ENCODE measurements at places on chromosomes 7 and 10.

DNA sequence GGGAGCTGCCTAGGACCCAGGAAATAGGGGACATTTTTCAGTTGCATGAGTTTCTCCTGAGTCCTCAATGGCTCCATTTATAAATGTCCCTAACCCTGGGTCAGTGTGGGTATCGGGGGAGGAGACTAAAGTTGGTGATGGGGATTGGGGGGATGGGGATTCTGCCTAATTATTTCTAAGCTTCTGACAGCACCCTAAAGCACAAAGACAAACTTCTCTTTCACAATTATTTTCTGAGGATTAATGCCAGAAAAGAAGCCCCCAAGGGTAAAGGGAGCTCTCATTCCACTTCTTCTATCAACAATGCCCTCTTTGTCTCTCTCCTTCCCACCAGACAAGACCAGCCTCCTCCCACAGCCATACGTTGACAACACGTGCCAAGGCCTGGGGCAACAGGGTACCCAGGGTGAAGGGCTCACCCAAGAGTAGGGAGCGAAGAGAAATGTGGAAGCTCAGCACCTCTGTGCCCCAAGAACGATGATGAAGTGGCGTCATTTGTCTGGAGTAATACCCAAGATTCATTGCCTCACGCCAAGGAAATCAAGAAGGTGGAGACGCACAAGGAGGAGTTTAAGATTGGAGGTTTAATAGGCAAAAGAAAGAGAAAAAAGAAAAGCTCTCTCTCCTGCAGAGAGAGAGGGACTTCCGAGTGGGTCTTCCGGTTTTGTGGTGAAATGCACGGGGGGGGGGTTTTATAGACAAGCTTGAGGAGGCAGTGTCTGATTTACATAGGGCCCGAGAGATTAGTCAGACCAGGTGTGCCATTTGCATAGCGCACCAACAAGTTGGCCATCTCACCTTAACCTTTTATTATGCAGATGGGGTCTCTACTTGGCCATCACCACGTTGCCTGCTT is 14.4 kb upstream of the GJC3 start:
- no peak for DNase-seq

GRCh38 chr7:89798599-89798996 is 355.7 kb upstream of the STEAP1 start:
- DNase-seq = no peak

DNA sequence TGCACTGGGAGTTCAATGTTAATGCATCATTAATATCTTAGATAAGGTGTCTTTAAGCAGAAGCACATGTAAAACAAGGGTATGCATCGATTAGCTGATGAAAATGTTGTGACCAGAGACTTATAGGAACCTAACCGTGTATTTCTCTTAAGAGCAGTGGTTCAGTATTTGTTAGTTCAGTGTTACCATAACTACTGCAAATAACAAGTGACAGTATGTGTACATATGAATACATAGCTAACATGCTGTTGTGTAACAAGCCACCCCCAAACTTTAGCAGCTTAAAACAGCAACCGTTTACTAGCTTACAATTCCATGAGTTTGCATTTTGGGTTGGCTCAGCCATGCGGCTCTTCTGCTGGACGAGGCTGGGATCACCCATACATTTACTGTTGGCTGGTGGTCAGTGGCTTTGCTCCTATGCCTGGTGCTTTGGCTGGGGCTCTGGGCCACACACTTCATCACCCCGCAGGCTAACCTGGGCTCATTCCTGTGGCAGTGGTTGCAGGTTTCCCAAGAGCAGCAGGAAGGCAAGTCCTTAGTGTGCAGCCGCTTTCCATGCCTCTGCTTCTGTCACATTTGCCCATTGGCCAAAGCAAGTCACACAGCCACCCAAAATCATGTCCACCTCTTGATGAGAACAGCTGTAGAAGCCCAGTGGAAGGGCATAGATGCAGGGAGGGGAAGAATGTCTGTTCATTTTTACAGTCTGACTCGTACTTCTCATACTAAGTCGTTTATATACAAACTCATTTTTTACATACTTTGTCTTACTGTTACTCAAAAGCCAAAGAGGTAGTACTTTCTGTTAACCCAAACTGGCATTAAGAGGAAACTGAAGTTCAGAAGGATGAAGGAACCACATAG is 103.3 kb upstream of the GATA3 start:
- no peak for DNase-seq

DNA sequence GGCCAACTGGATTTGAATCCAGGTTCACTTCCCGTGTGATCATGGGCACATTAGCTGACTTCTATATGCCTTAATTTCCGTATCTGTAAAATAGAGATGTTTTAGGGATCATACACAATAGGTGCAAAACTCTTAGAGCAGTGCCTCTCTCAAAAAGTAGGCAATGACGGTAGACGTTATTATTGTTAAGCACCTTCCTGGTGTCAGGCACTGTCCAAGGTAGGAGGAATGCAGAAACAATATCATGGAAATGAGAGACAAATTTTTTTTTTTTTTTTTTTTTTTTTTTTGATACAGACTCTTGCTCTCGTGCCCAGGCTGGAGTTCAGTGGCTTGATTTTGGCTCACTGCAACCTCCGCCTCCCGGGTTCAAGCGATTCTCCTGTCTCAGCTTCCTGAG is 8.1 kb downstream of the TMEM248 start:
- no peak for DNase-seq

DNA sequence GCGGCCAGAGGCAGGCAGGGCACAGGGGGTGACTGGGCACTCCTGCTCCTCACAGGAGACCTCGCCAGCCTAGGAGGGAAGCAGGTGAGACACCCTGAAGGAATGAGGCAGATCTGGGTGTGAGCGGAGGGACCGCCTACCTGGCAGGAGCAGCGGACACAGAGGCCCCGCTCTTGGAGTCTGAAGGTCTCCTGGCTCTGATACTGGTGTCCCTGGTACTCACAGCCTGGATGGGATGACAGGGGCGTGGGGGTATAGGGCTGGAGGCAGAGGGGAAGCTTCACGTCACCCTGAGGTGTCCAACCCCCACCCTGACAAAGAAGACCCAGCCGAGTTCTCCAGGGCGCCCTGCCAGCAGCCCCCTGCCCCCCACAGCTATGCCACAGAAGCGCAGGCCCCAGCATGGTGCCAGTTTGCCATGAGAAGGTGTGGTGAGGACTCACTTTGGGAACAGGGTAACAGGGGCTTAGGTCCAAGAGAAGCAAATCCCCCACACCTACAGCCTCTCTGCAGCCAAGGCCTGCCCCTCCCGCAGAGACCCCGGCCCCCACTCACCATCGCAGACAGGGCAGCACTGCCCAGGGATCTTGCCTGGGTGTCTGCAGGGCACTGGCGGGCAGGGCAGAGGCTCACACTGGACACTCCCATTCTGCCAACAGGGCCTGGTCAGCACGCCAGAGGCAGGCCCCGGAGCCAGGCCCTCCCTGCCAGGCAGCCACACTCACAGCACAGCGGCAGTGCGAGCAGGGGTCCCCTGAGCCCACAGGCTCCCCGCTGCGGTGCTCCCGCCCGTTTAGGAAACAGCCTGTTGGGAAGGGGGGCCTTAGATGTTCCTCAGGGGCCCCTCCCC is 17.0 kb downstream of the KCP start:
- no peak for DNase-seq

DNA sequence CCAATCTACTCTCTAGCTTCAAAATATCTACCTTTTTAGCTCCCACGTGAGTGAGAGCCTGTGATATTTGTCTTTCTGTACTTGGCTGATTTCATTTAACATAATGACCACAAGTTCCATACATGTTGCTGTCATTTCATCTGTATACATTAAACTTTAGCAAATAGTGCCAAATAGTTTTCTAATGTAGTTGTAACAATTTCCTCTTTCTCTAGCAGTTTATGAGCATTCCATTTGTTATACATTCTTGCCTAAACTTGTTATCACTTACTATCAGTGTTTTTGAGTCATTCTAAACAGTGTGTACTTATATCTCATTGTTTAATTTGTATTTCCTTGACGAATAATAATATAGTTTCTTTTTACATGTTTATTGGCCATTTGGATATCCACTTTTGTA is 77.2 kb downstream of the NEUROD6 start:
- no peak for DNase-seq

GRCh38 chr10:44674536-44675386 is 236.4 kb upstream of the TMEM72 start:
- DNase-seq = no peak

DNA sequence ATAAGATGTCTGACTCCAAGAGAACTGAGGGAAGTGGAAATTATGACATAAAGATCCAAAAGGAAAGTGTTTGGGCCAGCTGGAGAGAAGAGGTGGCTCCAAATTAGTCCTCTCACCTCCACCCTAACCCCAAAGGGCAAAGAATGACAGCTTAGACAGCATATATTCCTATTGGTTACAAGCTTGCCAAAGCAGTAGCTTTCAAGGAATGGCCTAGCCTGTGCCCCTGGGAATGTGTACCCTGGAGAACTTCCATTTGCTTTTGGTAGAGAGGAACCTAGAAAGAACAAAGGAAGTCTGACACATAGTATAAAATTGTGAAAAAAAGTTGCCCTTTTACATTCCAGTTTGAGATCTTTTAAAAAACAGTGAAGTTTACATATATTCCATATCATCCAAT is 11.2 kb upstream of the NRG3 start:
- DNase-seq = no peak

- DNase-seq = no peak
These were observed 6.9 kb downstream of the CDHR1 start for GRCh38 chr10:84201244-84201606.

DNA sequence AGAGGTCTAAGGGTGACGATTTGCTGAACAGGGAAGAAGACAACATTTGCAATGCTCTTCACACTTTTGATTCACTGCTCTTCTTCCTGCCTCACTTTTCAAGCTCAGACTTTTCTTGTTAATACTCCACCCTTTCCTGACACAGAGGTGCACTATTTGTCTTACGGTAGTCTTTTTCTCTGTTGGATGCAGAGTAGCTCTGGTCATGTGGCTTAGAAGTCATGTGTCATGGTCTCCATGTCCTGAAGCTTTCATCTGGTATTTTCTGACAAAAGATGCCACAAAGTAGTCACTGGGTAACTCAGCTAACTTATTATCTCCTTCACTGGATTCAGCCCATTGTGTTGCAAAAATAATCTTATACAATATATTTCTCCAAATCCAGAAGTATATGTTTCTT is 149.1 kb downstream of the TFEC start:
- DNase-seq = no peak

- DNase-seq = no peak
These were observed 23.1 kb downstream of the NRBF2 start for GRCh38 chr10:63156236-63156635.

GRCh38 chr7:48004638-48005037 is 24.3 kb downstream of the SUN3 start:
- no peak for DNase-seq

DNA sequence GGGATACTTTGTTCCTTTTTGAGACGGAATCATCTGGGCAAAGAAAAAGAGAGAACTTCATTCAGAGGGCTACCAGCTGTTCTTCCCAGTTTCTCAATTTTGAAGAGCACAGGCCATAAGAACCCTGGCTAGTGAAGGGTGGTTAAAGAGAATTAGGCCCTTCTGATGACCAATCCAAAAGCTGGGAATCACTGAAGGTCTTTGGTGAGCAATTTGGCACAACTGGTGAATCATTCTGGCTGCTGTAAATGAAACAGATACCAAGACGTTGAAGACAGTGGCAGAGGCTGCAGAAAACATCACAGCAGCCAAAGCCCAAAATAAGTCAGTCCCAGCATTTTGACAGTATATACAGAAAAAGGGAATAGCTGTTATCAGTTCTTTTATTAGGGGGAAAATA is 5.1 kb downstream of the RAPGEF5 start:
- DNase-seq = no peak

DNA sequence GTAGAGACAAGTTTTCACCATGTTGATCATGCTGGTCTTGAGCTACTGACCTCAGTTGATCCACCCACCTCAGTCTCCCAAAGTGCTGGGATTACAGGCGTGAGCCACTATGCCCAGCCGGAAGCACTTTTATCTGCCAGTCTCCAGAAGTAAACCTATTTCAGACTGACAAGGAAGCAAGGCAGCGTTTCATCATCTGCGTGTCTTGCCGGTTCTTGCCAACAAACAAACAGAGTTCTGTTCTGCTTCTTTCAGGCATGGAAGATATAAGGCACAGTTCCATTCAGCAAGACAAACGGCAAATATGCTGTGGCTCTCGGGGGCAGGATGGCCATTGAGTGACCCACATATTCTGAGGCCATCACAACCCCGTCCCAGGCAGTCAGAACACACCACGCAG is 15.5 kb upstream of the LARP4B start:
- DNase-seq = no peak

Data from putamen (tissue), 1 donor.